ENCODE measurements at places on chromosomes 1 and 21. TPM values are rescaled to one million over a fixed set of nuclear protein-coding genes. Genes with fewer than 3 reads are reported as not detected.

RAD54L gene
- 13.4 TPM for total RNA-seq

HSF2BP gene
- total RNA-seq = 0.45 TPM

EYA3 gene
- 10.3 TPM for total RNA-seq

C1QTNF12 gene
- 0.17 TPM for total RNA-seq

All from bronchus fibroblast of lung (primary cell).